H7 (cell line): ENCODE measurements at places on chromosomes 1 and 21.

GRCh38 chr1:14435368-14436023 is 163.0 kb upstream of the KAZN start:
- peak; percentile 87 for DNase-seq

GRCh38 chr21:44988607-44989536 is 49.0 kb downstream of the SLX9 start:
- DNase-seq, result no peak

GRCh38 chr1:110185181-110185580 is 24.9 kb upstream of the KCNC4 start:
- no peak for DNase-seq

- DNase-seq, result no peak
Measured at GRCh38 chr1:170699696-170700095, 35.8 kb downstream of the PRRX1 start.

DNA sequence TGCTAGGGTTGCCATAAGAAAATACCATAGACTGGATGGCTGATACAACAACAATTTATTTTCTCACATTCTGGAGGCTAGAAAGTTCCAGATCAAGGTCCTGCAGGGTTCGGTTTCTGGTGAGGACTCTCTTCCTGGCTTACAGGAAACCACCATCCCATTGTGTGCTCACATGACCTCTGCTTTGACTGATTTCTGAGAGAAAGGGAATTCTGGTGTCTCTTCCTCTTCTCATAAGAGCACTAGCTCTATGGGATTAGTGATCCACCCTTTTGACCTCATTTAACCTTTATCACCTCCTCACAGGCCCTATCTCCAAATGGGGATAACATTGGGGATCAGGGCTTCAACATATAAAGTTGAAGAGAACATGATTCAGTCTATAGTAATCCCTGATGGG is 47.5 kb downstream of the MRPL39 start:
- no peak for DNase-seq

DNA sequence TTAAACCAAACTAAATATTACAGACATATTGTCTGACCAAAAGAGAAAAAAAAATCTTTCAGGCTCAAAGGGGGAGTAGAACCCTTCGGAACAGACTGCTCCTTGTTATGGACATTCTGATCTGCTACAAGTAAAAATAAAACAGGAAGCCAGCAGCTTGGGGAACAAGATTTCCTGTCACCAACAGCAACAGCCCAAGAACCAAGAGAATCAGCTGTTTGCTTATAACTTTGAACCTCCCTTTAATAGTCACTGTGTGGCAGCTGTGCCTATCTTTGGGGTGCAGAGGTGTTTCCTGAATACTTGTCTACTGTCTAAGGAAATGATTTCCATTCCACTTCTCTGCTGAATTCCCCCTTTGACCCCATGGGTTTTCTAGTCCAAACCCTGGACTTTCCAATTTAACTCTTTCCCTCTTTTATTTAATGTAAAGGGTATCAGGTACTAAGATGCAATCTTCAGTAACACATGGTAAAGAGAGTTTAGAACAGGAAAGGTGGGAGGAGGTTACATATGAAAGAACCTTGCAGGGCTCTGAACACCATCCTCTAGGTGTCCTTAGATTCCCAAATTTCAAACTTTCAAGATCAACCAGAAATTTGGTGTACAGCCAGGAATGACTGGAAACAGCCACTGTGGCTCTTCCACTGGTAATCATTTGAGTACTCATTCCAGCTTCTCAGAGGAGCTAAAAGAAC is 38.6 kb downstream of the GPR3 start:
- DNase-seq, result no peak

- DNase-seq, result no peak
Measured at GRCh38 chr1:73784026-73784425, 413.9 kb downstream of the LRRIQ3 start.

GRCh38 chr1:244442850-244443249 is 8.9 kb downstream of the ADSS2 start:
- no peak for DNase-seq

DNA sequence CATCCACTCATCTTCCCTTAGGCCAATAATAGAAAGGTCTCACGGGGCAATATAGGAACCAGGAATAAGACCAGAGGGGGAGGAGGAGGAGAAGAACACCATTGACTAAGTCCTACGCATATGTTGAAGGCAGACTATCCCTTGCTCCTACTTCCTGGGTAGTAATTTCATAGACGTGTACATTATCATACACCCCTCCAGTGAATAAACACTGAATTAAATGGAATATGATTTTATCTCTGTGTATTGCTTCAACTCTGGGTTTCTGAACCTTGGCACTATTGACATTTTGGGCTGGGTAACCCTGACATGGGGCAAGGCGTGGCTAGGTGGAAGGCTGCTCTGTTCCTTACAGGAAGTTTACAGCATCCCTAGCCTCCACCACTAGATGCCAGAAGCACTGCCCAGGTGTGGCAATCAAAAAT is 17.3 kb upstream of the FHAD1 start:
- DNase-seq, result no peak

- DNase-seq, result no peak
Measured at GRCh38 chr1:70820396-70820795, 227.2 kb downstream of the PTGER3 start.

DNA sequence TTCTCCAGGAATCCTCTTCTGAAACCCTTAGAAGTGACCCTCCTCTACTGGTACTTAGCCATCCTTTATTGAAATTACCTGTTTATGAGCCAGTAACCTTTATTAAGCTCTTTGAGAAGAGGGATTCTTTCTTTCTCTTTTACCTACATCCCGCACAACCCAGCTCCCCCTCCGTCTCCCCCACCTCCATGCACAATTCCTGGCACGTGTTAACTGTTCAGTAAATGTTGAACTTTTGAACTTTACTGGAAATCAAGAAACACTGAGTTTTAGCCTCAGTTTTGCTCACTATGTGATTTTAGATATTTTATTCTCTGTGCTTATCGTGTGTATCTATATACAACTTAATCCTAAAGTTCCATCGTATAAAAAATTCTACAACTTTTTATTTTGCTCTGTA is 1.8 kb downstream of the TMED5 start:
- no peak for DNase-seq

DNA sequence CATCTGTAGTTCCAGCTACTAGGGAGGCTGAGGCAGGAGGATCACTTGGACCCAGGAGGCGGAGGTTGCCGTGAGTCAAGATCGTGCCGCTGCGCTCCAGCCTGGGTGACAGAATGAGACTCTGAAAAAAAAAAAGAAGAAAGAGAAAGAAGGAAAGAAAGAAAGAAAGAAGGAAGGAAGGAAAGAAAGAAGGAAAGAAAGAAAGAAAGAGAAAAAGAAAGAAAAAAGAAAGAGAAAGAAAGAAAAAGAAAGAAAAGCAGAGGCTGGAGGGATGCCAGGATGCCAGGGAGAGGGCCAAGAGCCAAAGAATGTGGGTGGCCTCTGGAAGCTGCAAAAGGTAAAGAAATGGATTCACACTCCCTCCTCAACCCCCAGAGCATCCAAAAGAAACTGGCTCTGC is 8.2 kb upstream of the KCNE2 start:
- DNase-seq, result no peak

DNA sequence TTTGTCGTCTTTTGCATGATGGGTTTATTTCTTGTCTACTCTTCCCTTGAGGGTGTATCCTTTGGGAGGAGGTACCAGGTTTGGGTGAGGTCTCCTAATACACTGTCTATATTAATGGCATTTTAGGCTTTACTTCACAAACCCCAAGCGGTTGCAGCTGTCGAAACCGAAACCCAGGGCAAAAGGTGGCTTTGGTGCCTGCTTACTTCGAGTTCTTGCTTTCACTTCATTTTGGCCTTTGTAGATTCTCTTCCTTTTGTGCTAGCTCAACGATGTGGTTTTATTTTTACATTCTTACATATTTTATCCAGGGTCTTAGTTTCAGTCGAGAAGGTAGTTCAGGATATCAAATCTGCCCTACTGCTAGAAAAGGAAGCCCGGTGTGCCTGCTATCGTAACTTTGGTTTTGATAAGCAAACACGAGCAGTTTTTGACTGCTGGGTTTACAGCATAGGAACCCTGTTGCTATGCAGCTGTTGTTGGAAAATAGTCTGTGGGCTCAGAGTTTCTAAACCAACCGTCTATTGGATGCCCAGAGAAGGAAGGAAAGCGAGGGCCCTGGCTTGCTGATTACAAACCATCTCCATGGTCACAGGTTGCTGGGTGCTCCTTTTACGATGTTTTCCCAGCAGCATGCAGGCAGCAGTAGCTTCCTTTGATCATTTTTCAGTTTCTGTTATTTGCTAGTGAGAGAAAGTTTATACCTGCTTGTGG is 9.8 kb upstream of the TSPAN2 start:
- DNase-seq, result no peak

- DNase-seq, result no peak
Measured at GRCh38 chr1:153291514-153291913, 21.2 kb downstream of the PGLYRP3 start.

DNA sequence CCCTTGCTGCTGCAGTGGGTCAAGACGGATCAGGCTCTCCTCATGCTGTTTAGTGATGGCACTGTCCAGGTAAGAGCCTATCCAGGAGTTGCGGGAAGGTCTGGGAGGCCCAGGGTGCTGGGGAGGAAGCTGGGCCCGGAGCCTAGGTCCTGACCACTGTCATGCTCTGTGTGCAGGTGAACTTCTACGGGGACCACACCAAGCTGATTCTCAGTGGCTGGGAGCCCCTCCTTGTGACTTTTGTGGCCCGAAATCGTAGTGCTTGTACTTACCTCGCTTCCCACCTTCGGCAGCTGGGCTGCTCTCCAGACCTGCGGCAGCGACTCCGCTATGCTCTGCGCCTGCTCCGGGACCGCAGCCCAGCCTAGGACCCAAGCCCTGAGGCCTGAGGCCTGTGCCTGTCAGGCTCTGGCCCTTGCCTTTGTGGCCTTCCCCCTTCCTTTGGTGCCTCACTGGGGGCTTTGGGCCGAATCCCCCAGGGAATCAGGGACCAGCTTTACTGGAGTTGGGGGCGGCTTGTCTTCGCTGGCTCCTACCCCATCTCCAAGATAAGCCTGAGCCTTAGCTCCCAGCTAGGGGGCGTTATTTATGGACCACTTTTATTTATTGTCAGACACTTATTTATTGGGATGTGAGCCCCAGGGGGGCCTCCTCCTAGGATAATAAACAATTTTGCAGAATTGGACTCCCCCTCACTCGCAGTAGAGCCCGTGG is 1.7 kb downstream of the DYNLT4 start:
- DNase-seq, result peak; percentile 48
